ENCODE measurements at places on chromosomes 12 and 14. TPM values are rescaled to one million over a fixed set of nuclear protein-coding genes. Genes with fewer than 3 reads are reported as not detected.
A peak's percentile ranks its signal among the peaks of the same experiment; 100 is the strongest.

The AKAP3 gene
- polyA plus RNA-seq = 1.0 TPM

The CLECL1 gene
- polyA plus RNA-seq = not detected

The NKX2-8 gene
- not detected for polyA plus RNA-seq

The EFCAB11 gene
- 7.5 TPM for polyA plus RNA-seq

The TAS2R7 gene
- not detected for polyA plus RNA-seq

DNA sequence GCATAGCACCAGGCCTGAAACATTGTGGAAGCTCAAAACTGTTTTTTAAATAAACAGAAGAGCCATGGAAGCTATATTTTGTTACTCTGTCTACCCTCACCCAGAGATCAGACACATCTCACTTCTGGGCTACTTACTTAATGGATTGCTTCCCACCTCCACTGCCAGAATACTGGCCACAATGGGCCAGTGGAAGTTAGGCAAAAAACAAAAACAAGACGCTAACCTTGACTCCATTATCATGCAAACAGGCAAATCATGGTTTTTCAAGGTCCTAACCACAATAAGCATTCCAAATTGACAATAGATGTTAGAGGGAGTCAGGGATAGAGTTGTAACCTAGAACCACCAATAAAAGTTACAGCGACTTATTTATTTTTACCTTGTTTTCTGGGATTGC, 52.7 kb upstream of the PTCSC3 start:
- DNase-seq = no peak

DNA sequence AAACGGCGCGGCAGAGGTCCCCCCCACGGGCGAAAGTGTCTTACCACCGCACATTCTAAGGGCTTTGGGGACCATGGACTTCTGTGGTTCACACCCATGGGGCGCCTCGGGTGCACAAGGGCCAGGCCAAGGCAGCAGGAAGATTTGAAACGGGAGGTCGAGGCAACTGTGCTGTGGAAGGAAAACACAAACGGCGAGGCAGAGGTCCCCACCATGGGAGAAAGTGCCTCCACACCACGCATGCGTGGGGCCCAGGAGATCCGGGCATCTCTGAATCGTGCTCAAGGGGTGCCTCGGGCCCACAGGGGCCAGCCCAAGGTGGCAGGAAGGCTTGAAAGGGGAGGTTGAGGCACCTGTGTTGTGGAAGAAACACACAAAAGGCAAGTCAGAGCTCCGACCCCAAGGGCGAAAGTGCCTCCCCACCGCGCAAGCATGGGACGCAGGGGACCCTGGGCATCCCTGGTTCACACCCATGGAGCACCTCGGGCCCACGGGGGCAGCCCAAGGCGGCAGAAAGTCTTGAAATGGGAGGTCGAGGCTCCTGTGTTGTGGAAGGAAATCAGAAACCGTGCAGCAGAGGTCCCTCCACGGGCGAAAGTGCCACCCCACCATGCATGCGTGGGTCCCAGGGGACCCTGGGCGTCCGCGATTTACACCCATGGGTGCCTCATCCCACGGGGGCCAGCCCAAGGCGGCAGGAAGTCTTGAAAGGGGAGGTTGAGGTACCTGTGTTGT, 371.0 kb downstream of the ALG10 start:
- DNase-seq = no peak

GRCh38 chr14:102507857-102508312, 1.7 kb downstream of the ANKRD9 start:
- DNase-seq = no peak

- DNase-seq = no peak
Measured at GRCh38 chr12:65300097-65300496, 21.6 kb downstream of the MSRB3 start.

DNA sequence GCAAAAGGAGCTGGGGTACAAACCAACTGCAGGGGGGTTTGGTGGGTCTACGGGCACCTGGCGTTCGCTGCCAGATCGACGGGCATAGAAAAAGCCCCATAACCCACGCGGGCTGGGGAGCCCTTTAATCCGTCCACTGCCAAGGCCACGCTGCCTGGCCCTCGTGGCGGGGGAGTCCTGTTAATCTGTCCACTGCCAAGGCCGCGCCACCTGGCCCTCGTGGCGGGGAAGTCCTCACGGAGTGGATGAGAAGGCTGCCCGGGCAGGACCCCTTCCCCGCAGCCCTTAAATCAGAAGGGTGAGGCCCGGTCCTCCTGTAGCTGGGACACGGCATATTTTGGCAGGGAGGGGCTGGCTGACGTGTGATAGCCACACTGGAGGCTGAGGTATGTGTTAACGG, 86.1 kb downstream of the NOC4L start:
- no peak for DNase-seq

DNA sequence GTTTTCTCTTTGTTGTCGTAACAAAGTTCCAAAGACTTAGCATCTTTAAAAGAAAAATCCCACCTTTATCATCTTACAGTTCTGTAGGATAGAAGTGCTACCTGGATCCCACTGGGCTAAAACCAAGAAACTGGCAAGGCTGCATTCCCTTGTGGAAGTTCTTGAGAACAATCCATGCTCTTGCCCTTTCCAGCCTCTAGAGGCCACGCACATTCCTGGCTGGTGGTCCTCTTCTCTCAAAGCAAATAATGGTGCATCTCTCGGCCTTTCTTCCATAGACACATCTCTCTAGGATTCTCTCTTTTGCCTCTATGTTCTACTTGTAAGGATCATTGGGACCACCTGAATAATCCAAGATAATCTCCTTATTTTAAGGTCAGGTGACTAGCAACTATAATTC, 8.2 kb upstream of the PAWR start:
- no peak for DNase-seq

DNA sequence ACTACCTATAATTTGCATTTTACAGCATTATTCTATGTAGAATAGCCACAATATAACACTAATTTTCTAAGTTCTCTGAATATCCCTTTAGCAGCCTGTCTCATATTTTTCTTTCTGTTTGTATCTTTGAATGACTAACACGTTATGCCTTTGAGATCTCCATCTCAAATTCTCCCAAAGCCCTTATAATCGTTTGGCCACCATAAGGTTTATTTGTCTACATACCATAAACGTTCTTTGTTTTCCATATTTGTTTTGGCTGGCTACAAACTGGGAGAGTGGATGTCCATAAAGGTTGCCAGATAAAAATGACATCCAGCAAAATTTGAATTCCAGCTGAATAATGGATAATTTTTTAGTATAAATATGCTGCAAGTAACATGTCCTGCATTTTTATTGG, 203.7 kb downstream of the STXBP6 start:
- no peak for DNase-seq

DNA sequence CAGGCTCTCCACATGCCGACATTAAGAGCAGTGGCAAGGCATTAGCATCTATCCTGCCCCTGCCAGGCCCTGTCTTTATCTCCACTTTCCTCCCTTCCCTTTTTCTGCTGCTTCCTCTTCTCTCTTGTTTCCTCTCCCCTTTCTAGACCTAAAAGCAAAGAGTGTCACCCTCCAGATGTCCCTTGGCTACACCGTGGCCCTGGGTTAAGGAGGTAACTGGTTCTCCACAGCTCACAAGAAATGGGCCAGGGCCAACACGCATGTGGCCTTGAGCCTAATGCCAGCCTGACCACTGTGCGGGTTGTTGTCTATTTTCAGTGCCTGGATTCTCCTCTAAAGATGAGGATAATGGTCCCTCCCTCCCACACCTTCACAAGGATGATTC, 41.7 kb upstream of the DDX11 start:
- no peak for DNase-seq

GRCh38 chr12:49933796-49934195, 16.7 kb upstream of the AQP2 start:
- DNase-seq = no peak

- no peak for DNase-seq
Measured at GRCh38 chr14:78788467-78789360, 618.5 kb downstream of the NRXN3 start.

DNA sequence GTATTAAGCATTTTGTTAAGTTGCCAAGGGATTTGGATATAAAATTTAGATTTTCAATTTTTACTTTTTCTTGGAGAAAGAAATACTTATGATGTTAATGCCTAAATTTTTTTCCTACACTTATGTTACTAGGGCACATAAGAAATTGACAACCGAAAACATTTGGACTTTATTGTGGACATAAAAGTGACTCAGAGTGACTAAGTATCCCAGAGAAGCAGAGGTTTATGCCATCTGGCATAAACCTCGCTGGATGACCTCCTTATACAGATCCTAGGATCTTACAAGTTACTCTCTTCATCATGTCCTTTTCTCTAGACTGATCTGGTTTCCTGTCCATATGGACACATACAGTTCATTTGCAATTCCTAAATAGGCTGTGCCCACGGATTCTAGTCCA, 89.8 kb downstream of the RERG start:
- peak; percentile 63 for DNase-seq

DNA sequence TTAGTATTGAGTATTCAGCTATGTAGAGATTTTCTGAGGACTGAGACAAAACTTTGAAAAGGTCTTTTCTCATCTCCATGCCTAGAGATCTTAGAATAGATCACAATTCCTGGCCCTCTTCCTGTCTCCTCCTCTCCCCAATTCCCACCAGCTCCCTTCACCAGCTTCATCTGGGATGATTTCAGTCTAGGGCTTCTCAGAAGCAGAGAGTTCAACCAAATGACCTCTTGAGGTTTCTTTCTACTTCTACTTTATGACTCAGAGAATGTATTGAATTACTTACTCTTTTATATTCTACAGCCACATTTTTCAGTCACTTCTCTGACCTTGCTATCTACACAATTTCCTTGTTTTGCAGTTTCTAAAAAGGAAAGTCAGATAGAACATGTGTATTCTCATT, 19.4 kb upstream of the SNX6 start:
- peak; percentile 87 for DNase-seq

- DNase-seq = peak; percentile 75
Measured at GRCh38 chr14:32703183-32703621, 235.5 kb upstream of the NPAS3 start.

DNA sequence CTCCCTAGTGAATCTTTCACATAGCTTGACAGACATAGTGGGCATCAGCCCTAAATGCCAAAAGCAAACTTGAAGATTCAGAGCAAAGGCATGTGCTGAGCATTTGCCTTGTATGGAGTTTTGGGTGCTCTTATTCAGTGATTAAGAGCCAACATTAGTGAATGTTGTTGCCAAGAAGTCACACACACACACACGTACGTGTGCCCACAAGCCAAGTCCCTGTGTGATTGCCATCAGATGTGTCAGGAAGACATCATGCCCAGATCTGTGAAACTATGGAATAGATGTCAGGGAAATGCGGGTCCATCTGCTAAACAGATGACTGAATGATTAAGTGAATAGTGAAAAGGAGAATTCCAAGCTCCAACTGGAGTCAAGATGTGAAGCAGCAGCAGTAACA, 149.0 kb downstream of the AKAP6 start:
- no peak for DNase-seq

Measured in muscle of back (tissue), 13 donors.